ENCODE measurements at places on chromosomes 2 and 18. TPM values are rescaled to one million over a fixed set of nuclear protein-coding genes. Genes with fewer than 3 reads are reported as not detected.

The DSG1 gene
- total RNA-seq = not detected

The CNRIP1 gene
- 70.9 TPM for total RNA-seq

The PDCL3 gene
- total RNA-seq = 16.5 TPM

The CCDC102B gene
- 1.3 TPM for total RNA-seq

The RAD51AP2 gene
- not detected for total RNA-seq

The AKAIN1 gene
- not detected for total RNA-seq

The PSMD1 gene
- 130 TPM for total RNA-seq

The FAM237A gene
- not detected for total RNA-seq

The CXCR4 gene
- total RNA-seq = 0.13 TPM

The DOK6 gene
- total RNA-seq = 0.76 TPM

The YWHAQ gene
- 371 TPM for total RNA-seq

The CHST10 gene
- 6.4 TPM for total RNA-seq

The KIF5C gene
- 0.65 TPM for total RNA-seq

The ANKRD53 gene
- 0.39 TPM for total RNA-seq

The PARD3B gene
- total RNA-seq = 19.5 TPM

The NOSTRIN gene
- total RNA-seq = 1.5 TPM

The GLI2 gene
- total RNA-seq = 3.5 TPM

The VAMP5 gene
- total RNA-seq = 30.2 TPM

The ALK gene
- not detected for total RNA-seq

The SLC30A3 gene
- total RNA-seq = not detected

The ALLC gene
- not detected for total RNA-seq

The NPPC gene
- total RNA-seq = not detected

The ZNF892 gene
- 8.2 TPM for total RNA-seq

The LRRC30 gene
- total RNA-seq = not detected

The LIPG gene
- 0.32 TPM for total RNA-seq

The C1QL2 gene
- not detected for total RNA-seq

The LYPD1 gene
- total RNA-seq = 0.76 TPM

The FRZB gene
- 1.4 TPM for total RNA-seq
